GM04503 (cell line): ENCODE measurements at places on chromosomes 5 and 9.

- DNase-seq: no peak
Measured at GRCh38 chr5:79803007-79803406, 113.4 kb downstream of the CMYA5 start.

DNA sequence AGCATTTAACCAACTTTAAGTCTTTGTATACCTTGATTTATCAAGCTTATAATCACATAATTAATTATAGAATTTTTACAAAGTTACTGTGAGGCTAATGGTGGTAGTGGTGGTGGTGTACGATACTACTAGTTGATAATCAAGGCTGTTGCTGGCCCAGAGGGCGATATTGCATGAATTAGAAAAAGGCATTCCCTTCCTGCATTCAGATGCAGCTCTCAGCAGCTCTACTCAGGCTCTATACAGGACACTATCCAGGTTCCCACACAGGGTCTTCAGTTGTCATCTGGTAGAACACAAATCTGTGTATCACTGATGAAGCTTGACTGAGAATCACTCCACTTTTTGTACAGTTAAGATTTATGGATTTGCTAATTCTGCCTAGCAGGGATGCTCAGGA, 562.8 kb upstream of the C9orf72 start:
- no peak for DNase-seq

- DNase-seq: no peak
Measured at GRCh38 chr9:120774719-120775118, 18.5 kb downstream of the FBXW2 start.

DNA sequence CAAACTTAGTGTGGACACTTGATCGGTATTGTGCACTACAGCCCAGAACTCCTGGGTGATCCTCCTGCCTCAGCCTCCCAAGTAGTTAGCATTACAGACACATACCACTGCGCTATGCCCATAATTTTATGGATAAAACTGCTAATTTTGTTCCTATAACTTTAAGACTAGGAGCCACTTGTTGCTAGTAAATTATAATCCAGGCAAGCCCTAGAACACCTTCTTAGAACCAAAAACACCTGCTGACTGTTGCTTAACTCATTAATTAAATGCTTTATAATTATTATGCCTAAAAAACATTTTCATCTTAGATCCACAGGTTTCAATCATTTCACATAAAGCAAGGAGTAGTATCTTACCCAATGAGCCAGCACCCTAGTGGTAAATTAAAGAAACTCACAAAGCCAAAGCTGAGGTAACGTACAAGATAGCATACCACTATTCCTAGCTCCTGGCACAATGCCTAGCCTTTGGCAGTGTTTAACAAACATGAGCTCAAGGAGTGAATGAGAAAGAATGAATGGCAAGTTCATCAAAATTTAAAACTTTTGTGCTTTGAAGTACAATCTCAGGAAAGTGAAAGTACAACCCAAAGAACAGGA, 5.4 kb downstream of the MRPS27 start:
- no peak for DNase-seq

DNA sequence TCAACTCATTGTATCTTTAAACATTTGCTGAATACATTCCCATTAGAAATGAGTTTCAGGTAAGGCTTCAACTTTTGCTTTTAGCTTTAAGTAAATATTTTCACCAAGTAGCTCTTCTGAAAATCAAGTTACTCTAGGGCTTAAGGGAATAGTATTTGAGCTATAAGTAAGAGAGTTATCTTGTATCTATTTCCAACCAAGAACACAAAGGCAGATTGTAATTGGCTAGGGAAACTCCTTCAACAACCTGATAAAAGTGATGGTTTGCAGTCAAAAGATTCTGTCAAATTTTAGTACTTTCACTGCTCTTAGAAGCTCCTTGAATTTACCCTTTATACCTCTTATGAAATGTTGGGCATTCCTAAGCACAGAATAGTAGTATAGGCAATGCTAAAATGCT, 13.0 kb downstream of the ELL2 start:
- no peak for DNase-seq

GRCh38 chr5:60494635-60495034, 205.3 kb downstream of the DEPDC1B start:
- DNase-seq: no peak

GRCh38 chr9:93452710-93453046, 703 bp downstream of the FAM120AOS start:
- no peak for DNase-seq

DNA sequence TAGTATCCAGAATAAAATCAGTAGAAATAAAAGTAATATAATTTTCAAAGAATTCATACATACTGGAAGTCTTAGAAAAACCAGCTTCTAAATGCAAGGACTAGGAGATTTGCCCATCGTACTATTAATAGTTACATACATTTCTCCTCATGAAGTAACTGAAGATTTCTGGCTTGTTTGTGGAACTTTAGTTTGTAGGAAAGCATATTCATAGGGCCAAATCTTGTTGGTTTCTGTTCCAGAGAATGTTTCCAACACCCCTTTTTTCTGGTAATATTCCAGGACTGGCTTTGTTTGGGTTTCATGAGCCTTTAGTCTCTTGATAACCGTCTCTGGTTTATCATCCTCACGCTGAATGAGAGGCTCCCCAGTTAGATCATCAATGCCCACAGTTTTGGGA, 66.3 kb upstream of the TJP2 start:
- no peak for DNase-seq

GRCh38 chr9:133918111-133918813, 73.9 kb downstream of the VAV2 start:
- DNase-seq: no peak

DNA sequence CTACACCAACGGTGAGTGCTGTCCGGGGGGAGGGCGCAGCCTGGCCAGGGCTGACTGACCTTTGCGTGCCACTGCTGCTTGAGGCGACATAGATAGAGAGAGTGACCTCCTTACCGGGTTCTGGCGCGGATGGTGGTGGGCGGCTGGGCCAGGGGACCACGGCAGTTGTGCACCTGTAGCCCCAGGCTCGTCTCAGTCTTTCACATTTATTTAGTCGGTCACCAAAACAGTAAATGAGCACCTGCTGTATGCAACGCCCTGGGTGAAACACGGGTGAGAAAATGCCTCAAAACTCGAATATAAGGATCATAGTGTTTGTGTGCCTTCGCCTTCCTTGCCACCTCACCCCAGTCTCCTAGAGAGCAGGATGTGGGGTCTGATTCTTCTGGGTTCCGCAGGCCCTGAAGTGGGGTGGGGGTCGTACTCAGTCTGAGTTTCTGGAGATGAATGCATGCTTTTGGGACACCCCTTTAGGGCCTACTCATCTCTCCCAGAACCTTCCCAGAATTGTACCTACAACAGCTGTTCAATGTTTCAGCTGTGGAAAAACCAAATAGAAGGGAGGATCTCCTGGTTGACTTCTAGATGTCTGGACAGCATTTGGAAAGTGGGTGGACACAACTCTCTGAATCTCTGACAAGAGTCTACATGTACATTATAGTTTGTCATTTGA, 714 bp downstream of the SEC24A start:
- DNase-seq: no peak

GRCh38 chr5:150320044-150320613, 17.4 kb upstream of the ARSI start:
- peak; percentile 95 for DNase-seq

DNA sequence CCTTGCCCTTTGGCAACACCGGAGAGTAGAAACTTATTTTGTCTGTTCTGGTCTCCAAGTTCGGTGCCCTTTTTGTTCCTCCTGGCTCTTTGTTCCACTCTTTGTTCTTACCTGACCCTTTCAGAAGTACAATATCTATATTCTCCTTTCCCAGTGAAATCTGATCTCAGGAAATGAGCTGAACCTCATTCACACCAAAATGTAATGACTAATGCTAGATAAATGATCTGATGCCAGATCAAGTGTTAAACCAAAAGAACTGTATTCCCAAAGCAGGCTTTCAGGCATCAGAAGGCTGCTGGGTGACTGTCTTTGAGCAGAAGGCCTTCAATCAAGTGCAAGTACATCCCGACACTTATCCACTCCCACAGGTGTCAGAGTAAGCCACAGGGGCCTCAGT, 156.4 kb downstream of the SPOCK1 start:
- DNase-seq: no peak

- DNase-seq: no peak
Measured at GRCh38 chr9:120259100-120259499, 320.9 kb downstream of the CDK5RAP2 start.

DNA sequence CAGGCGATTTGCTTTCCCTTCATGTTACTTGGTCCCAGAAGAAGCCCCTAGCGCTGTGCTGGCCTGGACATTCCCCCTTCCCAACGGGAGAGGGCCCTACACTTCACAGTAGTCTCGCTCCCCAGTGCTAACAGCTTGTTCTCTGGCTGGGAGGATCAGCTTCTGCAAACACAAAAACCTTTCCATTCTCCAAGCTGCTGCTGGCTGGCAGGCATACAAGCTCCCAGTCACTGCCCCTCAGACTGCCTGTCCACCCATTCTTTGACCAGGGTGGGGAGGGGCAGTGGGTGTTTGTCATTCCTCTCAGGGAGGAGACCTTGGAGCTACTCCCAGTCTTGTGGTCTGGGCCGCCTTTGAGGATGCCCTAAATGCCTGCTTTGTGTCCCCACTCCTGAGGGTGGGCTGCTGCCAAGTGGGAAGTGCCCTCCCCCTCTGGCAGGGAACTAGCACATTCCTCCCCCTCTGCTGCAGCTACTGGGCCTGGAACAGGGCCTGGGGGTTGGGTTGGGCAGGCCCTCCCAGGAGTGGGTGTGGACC, 20.8 kb downstream of the ENHO start:
- DNase-seq: peak; percentile 61

- DNase-seq: no peak
Measured at GRCh38 chr5:23405316-23406068, 101.9 kb upstream of the PRDM9 start.

DNA sequence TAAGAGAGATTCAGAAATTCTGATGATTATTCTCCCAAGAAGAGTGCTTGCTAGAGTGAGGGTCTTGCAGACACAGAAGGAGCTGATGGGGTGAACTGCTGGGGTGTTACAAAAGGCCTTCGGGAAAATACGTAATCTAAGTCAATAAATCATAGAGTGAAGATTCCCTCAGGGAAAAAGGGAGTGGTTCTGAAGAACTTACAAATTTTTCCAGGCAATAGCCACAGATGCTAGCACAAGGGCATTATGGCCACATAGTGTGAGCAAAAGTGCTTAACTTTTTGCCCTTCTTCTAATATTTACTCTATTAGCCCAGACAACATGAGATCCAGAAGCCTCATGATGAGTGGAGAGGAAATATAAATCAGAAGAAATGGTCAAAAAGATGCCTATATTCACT, 137.3 kb downstream of the TMC1 start:
- no peak for DNase-seq

DNA sequence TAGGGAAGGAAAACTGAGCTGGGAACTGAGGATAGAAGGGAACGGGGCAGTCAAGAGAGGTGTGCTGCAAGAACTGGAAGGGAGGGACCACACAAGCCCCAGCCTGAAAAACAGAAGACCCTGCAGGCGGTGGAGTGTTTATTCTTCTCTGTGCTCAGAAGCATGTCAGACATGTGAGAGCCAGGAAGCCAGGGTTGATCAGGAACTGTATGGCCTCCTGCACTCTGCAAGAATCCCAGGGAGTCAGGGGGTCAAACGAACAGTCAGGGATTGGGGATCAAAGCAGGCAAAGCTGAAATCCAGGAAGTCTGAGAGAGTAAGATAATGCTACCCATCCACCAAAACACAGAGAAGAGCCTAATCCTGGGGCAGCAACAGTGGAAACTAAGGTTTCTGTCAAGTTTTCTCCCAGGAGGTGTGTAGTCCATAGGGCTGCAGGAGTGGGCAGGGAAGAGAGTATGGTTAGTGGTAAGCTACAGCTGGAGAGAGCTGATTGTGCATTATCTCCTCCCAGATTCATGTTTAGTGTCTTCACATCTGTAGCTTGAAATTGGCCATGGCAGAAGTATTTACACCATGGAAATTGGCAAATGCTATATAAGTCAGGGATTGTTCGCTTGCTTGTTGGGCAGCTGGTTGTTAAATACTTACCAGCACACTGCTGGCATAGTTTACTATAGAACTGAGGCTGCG, 115.4 kb upstream of the SLC44A1 start:
- DNase-seq: no peak

DNA sequence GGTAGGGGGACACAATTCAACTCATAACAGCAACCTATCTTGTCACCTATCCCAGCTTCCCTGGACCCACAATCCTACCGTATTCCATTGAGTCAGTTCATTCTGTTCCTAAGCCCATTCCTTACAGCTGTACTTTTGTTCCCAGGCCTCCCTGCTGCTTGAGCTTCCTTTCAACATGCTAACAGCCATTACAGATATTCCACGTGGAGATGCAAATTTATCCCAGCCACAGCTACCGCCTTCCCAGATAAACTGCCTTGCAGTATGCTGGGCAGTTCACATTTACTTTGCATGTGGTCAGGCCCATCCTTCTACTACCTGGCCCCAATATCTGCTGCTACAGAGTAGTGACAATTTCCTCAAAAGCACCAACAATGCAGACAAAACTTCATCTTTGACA, 23.0 kb downstream of the RIGI start:
- DNase-seq: no peak

GRCh38 chr9:37562826-37563225, 13.4 kb downstream of the FBXO10 start:
- DNase-seq: no peak

DNA sequence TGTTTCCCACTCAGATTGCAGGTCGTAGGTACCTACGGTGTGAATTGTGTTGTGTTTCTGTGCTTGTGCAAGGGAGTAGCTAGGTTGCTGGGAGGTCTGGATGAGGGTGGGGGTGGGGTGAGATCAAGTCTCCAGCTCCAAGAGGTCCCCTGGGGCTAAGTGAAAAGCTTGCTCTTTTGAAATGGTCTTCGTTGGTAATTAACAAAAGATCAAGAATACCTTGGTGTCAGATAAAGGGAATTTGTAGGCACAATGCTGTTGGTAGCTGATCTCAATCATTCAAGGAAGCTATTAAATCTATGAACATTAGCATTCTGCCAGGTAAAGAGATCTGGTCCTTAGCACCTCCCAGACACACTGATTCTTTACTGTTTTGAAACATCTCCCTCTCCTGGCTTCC, 928 bp upstream of the PCDHGC4 start:
- no peak for DNase-seq

GRCh38 chr9:136560586-136560985, 14.7 kb upstream of the NOTCH1 start:
- DNase-seq: no peak

DNA sequence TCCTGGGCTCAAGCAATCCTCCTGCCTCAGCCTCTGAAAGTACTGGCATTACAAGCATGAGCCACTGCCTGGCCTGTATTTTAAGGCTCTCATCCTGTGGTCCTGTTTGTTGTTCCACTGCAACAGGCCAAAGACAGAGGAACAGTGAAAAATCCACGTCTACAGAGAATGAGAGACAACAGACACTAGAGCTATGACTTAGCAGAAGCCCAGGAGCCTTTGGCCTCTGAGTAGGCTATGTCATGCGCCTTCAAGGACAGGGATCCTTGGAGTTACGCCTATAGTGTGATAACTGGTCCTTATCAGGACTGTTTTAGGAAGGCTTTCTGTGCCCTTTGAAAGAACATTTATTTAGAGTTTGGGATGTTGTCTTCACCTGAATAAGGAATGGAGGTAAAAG, 10.5 kb downstream of the POC5 start:
- DNase-seq: no peak

- no peak for DNase-seq
Measured at GRCh38 chr9:106479679-106480078, 383.3 kb upstream of the ZNF462 start.
